ENCODE measurements at places on chromosomes 11 and 22. TPM values are rescaled to one million over a fixed set of nuclear protein-coding genes. Genes with fewer than 3 reads are reported as not detected.

DNA sequence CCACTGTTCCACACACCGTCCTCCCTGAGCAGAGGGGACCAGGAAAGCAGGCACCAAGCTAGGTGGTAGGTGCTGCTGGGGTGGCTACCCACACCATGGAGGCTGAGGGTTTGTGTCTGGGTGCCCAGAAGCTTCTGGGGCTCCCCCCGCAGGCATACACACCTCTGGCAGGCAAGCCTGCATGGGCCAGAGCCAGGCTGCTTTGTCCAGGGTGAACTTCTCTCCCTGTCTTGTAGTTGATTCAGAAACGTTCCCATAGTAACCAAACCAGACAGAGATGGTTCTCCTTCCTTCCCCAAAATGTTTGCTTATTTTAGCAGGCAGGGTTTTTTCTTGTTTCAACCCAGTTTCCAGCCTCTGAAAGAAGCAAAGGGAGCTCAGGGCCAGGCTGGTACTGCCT lies 40.9 kb upstream of the SUSD2 start:
- DNase-seq, result no peak

Gene CFAP300
- not detected for total RNA-seq

Gene AGBL2
- 5.9 TPM for total RNA-seq

GRCh38 chr22:25062386-25063085 lies 110.0 kb downstream of the KIAA1671 start:
- DNase-seq, result peak; percentile 84

- DNase-seq, result no peak
Observed at GRCh38 chr11:14673824-14674405, 30.3 kb downstream of the PDE3B start.

- DNase-seq, result no peak
Observed at GRCh38 chr11:134171951-134172350, 51.8 kb downstream of the NCAPD3 start.

Gene CATSPERZ
- total RNA-seq, result not detected

DNA sequence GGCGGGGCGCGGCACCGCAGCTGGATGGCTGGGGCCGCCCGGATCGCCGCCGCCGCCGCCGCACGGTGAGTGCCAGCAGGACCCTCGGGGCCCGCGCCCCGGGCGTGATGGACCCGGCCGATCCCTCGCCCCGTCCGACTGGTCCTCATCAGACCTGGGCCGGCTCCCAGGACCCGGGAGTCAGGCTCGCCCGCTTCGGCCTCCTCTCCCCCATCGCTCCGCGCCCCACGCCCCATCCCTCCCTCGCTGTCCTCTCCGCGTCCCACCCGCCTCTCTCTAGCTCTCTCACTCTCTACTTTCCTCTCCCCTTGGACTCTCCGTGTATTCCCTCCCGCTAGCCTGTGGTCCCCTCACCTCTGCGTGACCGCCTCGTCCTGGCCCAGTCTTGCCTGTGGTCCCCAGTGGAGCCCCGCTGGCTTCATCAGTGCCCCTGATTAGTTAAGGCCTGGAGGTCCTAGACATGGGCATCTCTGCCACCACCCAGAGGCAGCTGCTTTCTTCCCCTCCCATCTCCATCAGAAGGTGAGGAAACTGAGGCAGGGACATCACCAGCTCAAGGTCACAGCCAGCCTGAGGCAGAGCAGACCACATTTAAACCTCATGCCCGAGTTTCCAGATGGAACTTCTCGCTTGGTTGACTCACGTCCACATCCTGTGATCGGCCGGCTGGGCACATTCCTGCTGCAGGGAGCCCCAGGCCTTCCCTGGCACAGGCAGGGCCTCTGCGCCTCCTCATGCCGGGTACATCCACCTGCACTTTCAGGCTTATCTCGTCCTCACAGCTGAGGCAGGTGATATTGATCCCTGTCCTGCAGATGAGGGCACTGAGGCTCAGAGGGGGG lies 429 bp downstream of the SLC39A13 start:
- DNase-seq, result no peak

Gene MAPK8IP2
- total RNA-seq, result 0.29 TPM

DNA sequence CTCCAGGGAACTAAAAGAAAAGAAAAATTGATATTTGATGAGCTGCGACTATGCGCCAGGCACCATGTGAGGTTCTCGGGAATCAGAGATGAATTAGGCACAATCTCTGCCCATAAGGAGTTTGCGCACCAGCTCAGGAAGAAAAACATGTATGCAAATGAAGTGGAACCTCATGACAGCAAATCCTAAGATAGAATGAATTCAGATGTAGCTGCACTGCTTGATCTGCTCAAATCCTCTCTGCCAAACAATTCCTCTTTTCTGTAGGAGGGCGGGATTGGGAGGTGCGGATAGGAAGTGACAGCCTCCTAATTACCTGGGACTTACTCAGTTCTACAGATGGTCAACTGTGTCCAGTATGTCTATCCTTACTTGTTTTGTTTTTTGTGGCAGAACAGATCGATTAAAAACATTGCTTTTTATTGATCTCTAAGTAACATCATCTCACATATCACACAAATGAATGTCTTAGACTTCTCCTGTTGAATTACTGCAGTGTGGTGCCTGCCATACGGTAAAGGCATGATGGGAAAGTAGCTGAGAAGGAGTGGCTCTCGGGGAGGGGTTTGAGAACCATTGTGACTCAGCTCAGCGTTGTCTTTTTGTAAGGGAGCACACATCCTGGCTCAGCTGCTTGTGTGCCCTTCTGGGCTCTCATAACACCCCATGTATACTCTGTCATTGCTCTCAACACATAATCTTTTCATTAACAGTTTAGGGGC lies 13.9 kb downstream of the CRTAM start:
- peak; percentile 29 for DNase-seq

DNA sequence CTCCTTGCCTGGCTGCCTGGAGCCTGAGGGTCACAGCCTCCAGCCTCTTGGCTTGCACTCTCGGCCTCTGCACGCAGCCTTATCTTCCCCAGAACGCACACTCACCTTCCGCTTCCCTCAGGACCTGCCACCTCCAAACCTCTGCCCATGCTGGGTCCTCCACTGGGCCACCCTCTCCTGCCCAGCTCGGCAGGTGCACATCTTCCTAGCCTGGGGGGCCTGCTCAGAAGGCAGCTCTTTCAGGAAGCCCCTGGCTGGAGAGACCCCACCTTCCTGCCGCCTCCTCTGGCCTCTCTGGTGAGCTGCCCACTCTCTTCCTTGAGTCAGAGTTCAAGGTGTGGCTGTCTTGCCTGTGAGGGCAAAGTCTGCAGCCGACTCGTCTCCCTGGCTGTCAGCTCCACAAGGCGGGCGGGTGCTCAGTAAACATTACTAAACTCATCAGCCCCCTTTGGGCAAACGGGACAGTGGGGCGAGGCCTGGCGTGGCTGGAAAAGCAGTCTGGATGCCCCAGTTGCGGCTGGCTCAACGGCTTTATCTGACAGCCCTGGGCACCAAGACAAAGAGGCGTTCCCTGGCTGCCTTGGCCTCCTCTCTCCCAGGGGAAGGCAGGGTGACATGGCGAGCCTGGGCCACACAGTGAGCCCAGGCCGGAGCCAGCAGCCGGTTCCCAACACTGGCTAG lies 1.7 kb upstream of the LINC01488 start:
- DNase-seq, result no peak

DNA sequence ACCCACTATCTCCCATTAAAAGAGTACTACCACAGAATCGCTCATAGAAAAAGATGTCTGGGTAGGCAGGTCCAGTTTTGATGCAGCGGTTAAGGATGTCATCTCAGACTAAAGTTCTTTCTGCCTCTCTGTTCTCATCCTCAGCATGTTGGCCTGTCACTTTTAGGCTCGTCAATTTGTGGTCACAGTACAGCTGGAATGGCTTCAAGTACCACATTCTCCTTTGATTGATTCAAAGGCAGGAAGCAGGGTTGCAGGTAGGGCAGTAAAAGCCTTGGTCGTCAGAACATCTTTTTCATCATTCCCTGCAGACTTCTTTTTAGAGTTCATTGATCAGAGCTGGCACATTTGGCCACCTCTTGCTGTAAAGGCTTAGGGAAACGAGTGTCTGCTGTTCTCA lies 28.7 kb downstream of the SDHD start:
- no peak for DNase-seq

Gene APOL4
- total RNA-seq, result 0.57 TPM

Gene ZNF143
- 32.1 TPM for total RNA-seq

DNA sequence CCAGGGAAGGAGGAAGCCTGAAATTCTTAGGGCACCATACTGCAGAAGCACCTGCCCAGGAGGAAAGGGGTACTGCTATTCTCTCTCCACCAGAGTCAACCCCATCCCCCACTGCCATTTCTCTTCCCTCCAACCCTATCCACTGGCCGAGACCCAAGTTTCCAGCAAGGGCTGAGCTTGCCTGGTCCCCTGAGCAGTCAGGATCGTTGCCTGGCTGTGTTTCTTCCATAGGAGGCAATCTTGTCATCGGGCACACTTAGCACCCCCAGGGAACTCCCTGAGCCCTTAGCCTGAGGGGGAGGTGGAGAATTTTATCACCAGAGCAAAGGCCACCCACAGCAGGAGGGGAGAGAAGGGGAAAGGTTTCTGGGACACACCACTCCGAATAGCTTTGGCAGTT lies 115.8 kb upstream of the NECTIN1 start:
- DNase-seq, result no peak

DNA sequence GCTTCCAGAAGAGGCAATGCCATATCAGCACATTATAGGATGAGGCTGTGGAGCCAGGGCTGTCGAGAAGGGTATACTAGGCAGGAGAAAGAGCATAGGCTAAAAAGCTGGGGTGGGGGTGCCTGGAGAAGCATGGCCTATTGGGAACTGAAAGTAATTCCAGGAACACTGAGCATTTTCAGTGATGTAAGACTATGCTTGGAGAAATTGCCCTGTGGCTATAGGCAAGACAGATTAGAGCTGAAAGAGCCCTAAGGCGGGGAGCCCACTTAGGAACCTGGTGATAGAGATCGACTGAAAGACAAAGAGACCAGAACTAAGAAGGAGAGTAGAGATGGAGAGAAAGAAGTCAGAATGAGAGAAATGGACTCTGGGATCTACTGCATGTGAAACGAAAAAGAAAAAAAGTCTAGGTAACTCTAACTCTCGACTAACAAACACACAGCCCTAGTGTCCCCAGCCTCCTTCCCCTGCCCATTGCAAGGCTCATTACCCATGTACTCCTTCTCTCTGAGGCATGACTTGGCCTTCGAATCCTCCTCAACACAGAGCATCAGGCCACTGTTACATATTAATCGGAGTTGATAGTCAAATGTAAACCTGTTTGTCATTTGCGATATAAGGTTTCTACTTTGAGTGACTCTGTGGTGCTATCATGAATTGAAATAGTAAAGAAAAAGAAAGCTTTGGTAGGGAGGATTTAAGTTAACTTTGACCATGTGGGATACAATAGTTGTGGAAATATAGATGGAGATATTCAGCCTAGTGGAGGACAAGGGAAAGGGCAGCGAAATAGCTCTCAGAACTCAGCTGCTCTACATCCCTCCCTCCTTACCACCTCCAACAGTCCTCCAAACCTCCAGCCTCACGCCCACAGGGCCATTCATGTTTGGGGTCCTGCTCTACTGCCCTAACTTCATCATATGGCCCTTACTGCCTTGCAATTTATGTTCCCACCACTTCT lies 52.3 kb upstream of the BMAL1 start:
- DNase-seq, result no peak

DNA sequence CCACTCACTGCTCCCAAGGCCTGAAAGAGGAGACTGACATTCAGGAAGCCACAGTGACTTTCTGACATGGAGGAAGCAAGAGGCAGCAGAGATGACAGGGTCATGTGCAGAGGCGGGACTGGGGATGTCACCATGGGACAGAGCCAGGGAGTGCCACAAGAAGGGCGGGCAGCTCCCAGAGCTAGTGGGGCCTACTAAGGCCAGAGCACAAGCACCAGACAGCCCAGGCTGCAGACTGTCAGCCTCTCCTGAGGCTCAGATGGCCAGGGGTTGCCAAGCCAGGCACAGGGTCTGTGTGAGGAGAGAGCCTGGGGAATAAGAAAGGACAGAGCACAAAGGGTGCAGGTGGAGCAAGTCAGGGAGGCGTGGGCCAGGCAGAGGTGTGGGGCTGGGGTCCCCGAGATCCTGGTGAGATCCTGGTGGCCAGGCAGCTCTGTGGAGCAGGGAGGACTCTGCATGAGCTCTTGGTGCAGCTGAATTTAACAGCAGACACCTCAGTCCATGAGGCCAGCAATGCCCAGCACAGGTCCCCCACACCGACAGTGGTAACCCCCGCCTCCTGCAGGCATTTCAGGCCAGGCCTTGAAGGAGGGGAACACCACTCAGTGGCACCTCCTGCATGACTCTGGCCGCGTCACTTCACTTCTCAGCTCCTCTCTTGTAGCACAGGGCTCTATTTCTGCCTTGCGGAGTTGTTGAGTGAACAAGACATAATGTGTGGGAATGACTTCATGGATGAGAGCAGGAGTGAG lies 52.3 kb downstream of the SGSM3 start:
- no peak for DNase-seq

Gene CYTH4
- total RNA-seq, result 110 TPM

DNA sequence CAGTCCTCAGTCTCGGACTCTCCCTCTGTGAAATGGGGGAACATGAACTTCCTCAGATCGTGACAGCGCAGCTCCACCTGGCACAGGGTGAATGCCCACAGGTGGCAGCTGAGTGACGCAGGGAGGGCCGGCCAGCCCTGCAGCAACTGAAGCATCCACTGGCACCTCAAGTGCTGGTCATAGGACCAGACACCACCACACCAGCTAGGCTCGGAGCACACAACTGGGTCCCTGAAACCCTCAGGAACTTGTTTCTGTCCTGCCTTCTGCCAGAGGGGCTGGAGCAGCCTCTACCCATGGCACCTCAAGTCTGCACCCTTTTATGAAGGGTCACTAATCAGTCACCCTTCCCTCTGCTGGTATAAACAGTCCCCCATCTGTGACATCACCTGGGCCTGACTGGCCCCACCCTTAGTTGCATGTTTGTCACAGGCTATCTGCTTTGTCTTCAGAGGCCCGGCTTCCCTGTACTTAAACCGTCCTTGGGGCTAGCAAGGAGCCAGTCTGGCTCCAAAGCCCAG lies 7.4 kb upstream of the CDC42BPG start:
- no peak for DNase-seq

- DNase-seq, result no peak
Observed at GRCh38 chr11:92728628-92729027, 240.8 kb upstream of the MTNR1B start.

GRCh38 chr11:62753736-62754603 lies at the start of gene ZBTB3:
Gene ZBTB3 (minus strand): TSS chr11:62754160. CDS start chr11:62753664, 496 bp downstream.
- DNase-seq, result peak; percentile 99

Gene RFPL3
- total RNA-seq, result not detected

DNA sequence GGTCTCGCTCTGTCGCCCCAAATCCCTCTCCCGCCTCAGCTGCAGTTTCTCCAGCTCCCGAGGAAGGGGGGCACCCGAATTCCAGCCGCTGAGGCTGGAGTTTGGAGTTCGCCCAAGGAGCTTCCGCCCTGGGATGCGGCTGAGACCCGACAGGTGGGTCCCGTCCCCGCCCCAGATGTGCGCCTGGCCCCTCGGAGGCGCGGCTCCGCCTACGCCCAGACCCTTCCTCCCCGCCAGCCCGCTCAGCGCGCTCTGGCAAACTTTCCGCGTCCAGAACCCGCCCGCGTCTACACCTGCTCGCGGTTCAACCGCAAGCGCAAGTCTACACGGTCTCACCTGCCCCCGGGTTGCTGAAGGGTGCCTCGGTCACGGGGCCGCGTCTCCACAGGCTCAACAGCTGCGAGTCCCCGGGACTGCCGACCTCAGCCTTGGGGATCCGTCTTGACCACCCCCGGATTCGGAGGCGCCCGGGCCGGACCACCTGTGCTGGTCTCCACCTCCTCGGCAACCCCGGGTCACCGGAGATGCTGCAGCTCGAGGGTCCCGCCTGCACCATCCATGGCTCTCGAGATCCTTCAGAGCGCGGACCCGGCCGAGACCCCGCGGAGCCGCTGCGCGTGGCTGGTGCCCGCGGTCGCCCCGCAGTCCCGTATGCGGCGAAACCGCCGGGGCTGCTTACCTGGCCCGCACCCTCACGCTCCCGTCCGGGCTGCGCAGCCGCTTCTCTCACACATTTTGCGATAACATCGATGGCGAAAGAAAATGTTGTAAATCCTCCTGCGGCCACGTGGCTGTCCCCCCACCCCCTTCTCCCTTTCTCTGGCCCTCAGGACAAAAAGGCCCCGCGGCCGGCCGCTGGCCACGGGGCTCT lies 63.6 kb downstream of the NFAM1 start:
- DNase-seq, result peak; percentile 24
